ENCODE measurements at places on chromosomes 7 and 10. TPM values are rescaled to one million over a fixed set of nuclear protein-coding genes. Genes with fewer than 3 reads are reported as not detected.

Gene ASB15
- not detected for total RNA-seq

Gene TFEC
- 8.8 TPM for total RNA-seq

Gene TRIL
- 15.1 TPM for total RNA-seq

Gene OR6B1
- not detected for total RNA-seq

Gene CDNF
- total RNA-seq, result 2.4 TPM

Gene DYNC1I1
- 4.5 TPM for total RNA-seq

All from omental fat pad (tissue), 4 donors.